ENCODE measurements at places on chromosomes 6 and 20.
A peak's percentile ranks its signal among the peaks of the same experiment; 100 is the strongest.

DNA sequence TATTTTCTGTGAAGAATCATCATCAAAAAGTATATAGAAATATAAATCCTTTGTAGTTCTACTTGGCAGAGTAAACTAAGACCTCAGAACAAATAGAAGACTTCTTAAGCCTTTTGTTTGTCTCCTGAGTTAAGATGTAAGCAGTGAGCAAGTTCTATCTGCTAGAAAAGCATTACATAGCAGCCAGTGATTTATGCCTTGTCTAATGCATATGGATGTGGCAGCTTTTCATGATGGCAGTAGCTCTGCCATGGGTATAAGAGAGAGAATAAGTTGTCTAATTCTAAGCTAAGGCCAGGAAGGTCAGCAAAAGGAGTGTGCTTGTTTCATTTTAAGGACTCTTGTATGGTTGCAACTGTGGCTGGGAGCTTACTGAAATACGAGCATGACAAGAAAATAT lies 920.2 kb downstream of the GRIK2 start:
- no peak for DNase-seq

DNA sequence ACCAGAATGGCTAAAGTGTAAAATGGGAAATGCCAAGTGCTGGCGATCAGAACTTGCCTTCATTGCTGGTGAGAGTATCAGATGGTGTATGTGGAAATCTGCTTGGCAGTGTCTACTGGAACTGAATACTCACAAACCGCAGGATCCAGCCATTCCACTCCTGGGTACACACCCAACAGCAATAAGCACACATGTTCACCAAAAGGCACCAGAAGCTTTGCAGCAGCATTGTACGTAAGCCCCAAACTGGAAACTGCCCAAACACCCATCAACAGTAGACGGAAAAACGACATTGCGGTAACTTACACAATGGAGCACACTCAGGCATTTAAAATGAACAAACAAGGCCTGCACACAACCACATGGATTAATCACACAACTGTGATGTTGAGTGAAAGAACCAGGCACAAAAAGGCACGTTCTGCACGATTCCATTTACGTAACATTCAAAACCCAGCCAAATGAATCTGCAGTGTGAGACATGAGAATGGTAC lies 37.3 kb upstream of the BPIFA2 start:
- no peak for DNase-seq

DNA sequence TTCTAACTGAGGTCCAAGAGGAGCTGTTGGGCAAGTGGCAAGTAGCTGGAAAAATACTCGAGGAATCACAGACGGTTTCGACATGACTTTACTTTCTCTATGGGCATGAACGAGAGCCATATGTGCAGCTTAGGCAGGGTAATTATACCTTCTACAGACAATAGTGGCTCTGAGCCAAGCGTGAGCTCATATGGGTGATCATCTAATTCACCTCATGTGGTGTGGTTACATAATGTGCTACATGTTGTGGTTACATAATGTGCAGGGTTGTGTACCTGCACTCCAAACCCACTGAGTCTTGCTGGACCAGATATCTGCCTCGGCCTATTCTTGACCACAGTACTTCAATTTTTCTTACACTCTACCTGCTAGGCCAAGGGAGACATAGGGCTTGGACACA lies 771.7 kb upstream of the EYS start:
- DNase-seq, result peak; percentile 30

DNA sequence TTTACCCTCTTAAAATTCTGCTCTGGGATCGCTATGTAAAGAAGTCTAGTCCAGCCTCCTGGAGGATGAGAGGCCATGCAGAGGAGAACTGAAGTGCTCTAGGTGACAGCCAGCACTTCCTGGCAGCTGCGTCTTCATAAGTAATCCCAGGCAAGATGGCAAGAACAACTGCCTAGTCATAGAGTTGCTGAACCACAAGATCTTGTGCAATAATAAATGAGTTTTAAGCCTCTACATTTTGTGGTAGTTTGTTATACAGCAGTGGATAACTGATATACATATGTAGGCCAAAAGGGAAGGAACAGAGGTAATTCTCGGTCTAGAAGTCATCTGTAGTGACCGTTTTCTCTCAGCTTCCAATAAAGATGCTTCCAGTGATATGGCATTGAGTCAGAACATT lies 103.8 kb upstream of the FLRT3 start:
- DNase-seq, result no peak
